ENCODE measurements at places on chromosomes 7 and 10.

DNA sequence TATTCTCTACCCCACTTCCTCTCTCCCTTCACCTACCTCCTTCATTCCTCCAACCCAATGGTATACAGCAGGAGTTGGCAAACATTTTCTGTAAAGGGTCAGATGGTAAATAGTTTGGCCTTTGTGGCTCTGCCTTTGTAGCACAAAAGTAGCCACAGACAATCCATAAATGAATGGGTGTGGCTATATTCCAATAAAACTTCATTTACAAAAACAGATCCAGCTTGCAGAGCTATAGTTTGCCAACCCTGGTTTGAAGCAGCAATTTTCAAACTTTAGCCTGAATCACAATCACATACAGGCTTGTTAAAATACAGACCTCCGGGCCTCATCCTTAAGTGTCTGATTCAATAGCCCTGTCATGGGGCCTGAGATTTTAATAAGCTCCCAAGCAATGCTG, 110.5 kb downstream of the CPEB3 start:
- no peak for DNase-seq

DNA sequence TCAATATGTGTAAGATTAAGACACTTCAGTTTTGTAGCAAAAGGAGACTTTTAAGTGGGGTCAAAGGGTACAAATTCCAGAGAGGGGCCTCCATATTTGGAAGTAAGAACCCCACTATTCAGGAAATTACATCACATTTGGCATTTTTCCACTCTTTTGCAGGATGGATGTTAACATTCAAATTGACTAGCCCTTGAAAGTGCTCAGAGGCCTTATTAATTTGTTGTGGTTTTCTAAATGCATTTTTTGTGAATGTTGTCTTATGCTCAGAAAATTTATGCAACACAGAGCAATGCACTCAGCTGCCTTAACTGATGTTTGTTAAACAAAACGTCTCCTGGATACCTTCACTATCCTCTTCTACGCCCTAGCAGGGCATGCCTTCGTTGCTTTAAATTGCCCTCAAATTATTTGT, 50.9 kb upstream of the PDLIM1 start:
- no peak for DNase-seq

- DNase-seq, result no peak
Observed at GRCh38 chr10:109974504-109975191, 33.1 kb upstream of the ADD3 start.

GRCh38 chr10:4319870-4320367, 506.1 kb upstream of the AKR1E2 start:
- no peak for DNase-seq

GRCh38 chr7:41992881-41993867, 243.8 kb downstream of the GLI3 start:
- no peak for DNase-seq

GRCh38 chr7:39904077-39904486, 46.0 kb upstream of the CDK13 start:
- DNase-seq, result no peak

GRCh38 chr7:106679153-106679931, 18.4 kb upstream of the CCDC71L start:
- no peak for DNase-seq

GRCh38 chr10:43353495-43354329, 17.7 kb upstream of the FXYD4 start:
- no peak for DNase-seq

- no peak for DNase-seq
Observed at GRCh38 chr10:109934958-109935793, 11.9 kb upstream of the XPNPEP1 start.

DNA sequence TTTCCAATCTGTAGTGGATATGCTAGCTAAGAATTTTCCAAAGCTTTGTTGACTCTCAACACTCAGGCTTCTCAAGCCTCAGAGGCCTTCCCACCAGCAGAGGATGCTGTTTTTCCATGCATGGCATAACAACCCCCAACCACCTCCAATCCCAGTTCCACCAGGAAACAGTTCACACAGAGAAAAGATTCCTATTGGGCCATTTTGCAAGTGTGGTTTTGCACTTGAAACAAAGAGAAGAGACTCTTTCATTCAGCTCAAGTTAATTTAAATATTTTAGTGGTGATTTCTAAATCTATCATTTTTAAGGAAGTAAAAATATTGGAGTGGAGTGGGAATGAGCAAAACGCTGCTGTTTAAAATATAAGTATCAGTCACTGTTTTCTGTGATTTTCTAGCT, 105.6 kb upstream of the COL1A2 start:
- no peak for DNase-seq

DNA sequence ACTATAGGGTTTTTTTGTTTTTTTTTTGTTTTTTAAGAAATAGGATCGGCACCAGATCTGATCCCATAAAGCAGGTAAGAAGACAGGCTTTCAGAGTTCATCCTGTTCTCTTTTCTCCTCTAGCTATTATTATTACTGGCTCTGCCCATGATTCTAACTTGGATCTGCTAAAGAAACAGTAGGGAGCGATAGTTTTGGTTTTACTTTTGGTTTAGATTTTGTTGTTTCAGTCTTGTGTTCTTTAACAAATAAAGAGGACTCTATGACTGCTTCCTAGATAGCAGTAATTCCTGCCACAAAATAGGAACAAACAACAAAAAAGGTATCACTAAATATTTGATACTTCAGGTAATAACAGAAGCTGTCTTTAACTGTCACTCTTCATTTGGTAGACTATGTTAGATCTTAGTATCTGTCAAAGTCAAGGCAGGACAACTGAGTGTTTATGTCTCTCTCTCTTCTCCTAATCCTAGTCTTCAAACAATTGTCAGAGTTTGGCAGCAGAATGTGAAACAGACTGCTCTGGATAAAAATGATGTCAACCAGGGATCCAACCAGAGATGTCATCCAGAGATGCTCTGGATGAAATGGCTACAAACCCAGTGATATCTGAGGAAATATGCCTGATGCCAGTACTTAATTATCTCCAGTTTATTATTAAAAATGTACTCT, 99.8 kb downstream of the KMT2C start:
- DNase-seq, result no peak

DNA sequence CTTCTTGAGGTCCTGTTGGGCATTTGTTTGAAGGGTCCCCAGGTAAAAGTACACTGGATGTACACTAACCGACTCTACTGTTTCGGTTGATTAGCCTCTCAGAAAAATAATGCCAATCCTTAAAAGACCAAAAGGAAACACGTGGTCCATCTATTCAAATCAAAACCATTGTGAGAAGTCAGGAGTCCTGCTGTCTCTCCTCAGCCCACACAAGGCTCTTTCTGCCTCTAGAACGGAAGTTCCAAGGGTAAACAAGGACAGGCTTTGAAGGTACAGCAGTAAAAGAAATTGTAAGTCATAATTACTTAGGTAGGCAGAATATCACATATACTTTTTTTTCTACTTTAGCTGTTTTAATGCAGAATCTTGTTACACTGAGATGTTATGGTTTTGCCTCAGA, 71.7 kb upstream of the TPK1 start:
- DNase-seq, result no peak

DNA sequence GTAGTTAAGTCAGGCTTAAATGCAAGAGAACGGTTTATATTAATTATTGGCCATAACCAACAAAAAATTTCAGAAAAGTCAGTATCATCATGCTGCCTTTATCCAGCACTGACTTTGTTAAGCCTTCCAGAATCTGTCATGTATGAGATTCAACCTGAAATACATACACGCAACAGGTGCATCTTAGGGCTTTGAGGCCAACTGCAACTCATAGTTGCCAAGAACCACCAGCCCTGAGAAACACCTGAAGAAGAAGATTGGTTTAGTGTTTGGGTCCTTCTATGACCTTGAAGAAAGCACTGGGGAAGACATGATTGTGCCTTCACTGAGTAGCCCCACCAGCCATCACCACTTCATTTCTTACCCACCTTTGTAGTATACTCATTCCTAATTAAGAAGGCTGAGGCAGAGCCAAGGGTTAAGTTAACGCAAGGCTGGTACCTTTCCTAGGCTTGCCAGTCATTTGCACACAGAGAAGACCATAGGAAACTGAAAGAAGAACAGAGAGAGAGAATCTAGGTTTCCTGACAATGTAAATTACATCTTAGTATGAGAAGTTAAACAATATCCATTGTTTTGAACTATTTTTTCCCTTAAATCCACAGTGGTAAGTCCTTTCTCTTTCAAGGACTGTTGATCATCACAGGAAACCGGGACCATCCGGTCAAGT, 200.1 kb upstream of the PRKCQ start:
- no peak for DNase-seq

- DNase-seq, result no peak
Observed at GRCh38 chr7:69862413-69863064, 264.3 kb downstream of the AUTS2 start.

DNA sequence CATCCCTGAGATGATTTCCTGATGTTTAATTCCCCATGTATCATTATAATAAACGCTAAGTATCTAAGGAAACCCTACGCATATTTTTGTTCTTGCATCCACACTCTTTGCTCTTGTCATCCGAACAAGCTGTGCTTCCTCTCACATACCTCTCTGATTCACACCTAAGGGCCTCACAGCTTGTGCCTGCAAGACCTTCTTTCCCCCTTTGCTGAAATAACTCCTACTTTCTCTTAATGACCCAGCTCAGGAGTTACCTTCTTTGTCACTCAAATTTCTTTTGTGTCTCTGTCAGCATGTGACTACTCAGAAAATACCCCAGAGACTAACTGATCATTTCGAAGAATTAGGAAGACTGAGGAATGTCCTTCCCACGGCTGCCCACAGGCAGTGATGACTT, 209.3 kb upstream of the IMMP2L start:
- no peak for DNase-seq

DNA sequence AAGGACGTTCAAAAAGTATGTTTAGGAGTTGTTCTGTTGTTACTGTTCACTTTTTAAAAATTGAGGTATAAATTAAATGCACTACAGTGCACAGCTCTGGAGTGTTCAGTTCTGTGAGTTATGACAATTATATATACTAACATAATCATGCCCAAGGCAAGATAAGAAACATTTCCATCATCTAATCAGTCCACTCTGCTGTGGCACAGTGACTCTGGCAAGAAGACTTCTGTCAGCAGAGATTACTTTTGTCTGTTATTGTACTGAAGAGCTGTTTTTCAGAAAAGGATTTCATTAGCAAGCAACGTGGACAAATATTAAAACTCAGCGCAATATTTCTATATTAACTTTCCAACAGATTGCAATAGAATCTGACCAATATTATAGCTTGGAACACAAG, 32.0 kb downstream of the ICA1 start:
- no peak for DNase-seq

DNA sequence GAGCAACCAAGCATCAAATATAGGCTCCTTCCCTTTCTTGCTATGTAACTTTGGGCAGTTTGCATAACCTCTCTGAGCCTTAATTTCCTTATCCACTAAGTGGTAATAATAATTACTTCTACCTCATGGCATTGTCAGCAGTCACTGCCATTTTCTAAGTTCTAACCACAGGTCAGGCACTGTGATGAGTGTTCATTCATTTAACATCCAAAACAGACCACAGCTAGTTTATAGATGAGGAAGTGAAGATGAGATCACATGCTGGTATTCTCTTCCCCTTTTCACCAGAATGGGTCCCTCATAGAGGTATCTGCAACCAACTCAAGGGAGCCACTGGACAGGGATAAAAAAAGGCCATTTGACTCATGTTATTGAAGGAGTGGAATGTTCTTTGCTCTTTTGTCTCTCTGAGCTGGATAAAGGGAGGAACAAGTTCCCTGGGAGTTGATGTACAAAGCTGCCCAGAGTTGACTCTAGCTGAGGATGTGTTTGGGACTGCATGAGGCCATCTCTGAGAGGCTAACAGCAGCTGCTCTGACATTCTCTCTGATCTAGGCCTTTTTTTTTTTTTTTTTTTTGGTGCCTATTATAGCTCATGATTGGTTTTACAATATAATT, 65.0 kb downstream of the DNAJC12 start:
- no peak for DNase-seq

- no peak for DNase-seq
Observed at GRCh38 chr7:4830176-4830575, 31.7 kb downstream of the PAPOLB start.

DNA sequence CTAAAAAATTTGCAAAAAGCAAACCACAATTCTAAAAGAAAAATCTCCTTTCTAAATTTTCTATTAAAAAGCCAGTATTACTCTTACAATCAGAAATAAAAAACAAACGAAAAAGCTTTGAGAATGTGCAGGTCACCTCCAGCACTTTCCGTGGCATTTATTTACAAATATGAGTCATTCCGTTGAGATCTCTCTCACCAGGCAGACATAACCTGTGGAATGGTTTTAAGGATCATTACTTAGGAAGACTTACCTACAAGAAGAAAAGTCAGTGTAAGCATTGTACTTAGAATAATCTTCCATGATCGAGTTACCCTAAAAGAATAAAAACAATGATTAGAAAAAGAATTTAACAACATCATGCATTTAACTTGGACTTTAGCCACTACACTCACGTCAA, 3.3 kb downstream of the SUN3 start:
- DNase-seq, result no peak

DNA sequence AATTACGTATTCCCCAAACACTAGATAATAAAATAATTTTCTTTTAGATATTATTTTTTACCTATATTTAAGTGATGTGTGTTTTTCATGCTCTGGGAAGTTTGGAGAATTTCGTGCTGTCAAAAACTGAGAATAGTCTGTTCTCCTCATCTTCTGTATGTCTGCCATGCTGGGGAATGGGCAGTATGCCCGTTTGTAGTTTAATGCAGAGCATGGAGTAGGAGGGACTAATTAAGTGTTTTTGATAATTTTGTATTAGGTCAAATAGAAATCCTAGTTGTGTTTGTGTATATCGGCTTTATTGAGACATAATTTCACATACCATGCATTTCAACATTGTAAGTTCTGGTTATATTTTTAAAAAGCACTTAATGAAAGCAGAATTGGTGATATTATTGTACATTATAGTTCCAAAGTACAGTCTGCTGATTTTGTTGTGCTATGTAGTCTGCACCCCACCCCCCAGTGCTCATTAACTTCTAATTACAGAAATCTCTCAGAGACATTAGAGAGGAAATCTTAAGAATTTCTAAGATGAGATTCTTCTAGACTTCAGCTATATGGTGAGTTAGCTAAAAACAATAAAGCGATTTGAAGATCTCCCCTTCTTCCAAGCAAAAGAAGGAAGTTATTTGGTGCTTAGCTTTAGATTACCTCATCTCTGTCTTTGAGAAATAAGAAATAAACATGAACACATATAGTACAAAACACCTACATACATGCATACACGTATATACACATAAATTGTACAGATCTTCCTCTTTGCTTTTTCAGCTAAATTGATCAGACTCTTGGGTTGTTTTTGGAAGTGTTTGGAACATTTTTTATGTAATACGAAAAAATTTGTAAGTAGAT, 22.2 kb downstream of the ZRANB1 start:
- no peak for DNase-seq

GRCh38 chr10:672203-672602, 17.3 kb downstream of the DIP2C start:
- DNase-seq, result no peak

- DNase-seq, result no peak
Observed at GRCh38 chr7:51046103-51046466, 263.4 kb upstream of the GRB10 start.
